ENCODE measurements at places on chromosomes 1 and 21.

GRCh38 chr1:37596182-37596667 is 488 bp upstream of the GNL2 start:
- no peak for DNase-seq

- no peak for DNase-seq
Measured at GRCh38 chr21:36608041-36608896, 90.6 kb upstream of the SIM2 start.

GRCh38 chr1:212260557-212261355 is 24.5 kb upstream of the PPP2R5A start:
- no peak for DNase-seq

GRCh38 chr1:62384276-62385005 is 52.4 kb upstream of the USP1 start:
- no peak for DNase-seq

DNA sequence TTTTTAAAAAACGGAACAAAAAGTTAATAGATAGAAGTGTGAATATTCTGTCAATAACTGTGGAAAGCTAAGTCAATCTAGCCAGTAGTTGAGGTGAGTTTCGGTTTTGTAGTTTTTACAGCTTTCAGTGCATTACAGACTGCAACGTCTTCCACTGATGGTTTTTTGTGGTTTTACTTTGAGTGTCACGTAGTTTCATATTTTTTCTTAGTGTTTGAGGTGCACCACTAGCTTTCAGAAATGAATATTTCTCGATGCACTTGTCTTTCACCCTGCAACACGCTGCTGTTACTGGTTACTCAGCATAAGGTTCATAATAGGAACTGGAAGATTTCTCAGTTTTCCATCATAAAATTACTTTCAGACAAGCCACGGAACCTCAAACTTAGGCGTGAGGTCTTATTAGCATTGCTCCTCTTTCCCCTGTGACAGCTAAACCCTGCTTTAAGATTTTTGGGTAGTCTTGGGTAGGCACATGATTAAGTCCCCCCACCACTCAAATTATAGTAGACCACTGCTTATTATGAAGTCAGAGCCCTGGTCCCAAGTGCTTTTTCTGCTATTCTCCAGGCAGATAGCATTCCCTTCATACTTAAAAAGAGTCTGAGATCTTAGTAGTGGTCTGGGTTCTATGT is 1412.7 kb downstream of the KCNT2 start:
- no peak for DNase-seq

DNA sequence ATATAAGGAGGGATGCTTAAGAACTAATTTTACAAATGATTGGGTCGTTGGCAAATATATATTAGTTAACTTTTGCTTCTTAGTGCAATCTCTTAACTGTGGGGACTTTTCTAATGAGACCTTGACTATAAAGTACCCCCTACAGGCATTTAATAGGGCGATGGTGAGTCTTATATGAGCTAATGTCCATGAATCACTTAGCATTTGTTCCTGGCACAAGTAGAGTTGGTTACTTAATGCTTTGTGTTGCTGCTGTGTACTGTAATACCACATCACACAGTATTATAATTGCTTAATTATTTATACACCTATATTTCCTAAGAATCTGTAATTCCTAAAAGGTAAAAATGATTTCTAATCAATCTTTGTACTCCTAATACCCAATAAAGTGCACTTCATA is 25.3 kb upstream of the TMCO1 start:
- no peak for DNase-seq

- DNase-seq, result no peak
Measured at GRCh38 chr1:242205622-242206489, 207.0 kb upstream of the MAP1LC3C start.

- DNase-seq, result peak; percentile 2
Measured at GRCh38 chr1:32393832-32394140, 455 bp downstream of the BSDC1 start.

DNA sequence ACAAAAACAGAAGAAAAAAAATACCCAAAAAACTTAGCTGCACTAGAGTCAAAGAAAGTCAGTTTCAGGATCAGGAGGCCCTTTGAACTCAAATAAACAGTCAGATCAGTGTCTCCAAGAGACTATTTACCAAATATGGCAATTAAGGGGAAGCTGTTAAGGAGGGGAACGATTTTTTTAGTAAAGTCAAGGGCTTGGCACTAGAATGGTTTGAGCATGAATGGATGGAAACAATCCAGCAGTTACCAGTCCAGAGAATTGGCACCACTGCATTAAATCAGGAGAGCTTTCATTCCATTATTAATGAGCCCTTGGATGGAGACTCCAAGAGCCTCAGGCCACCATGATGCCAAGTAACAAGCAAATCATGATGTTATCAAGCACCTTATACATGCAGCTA is 7.2 kb downstream of the TRAPPC3 start:
- no peak for DNase-seq

- no peak for DNase-seq
Measured at GRCh38 chr1:26373789-26374188, 1.2 kb upstream of the ZNF683 start.

DNA sequence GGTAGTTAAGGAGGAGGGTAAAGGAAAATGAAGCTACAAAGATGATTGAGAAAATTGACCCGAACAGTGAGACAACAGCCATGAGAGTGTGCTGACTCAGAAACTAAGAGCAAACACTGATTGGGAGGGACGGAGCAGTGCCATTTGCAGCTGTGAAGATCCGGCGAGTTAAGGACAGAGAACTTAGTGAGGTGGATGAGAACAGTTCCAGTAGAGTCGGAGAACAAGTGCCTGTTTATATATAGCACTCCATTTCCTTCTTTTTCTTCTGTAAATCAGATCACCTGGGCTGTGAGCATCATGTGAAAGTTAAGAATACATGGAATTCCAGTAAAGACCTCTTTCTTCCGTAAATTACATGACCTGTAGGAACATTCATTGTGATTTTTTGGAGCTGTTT is 145.7 kb downstream of the KCNK2 start:
- no peak for DNase-seq

DNA sequence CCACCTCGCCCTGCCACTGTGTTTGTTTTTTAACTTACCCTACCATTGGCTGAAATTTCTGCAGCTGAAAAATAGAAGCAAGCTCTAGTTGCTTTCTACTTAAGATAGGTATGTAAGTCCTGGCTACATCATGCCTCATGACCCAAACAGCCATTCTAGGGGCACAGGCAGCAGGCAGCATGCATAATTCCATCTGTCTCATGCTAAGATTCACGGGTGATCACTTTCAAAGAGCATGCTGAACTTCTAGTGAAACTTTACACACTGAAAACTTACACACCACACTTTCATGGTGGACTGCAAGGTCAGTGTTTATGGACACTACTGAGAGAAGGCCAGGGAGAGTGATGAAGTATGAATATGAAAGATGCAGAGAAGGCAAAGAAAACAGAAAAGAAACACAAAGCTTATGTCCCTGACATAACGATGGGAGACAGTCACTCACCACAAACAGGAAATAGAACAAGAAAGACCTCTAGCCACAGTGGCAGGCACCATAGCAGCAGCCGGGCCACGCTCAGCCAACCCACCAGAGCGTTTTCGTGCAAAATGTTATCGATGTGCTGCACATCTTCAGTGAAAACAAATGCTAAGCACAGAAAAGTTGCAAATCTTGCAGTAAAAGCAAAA is 102.3 kb upstream of the TIAM1 start:
- peak; percentile 18 for DNase-seq

- DNase-seq, result no peak
Measured at GRCh38 chr1:39678889-39679288, 7.0 kb upstream of the NT5C1A start.

- DNase-seq, result no peak
Measured at GRCh38 chr1:53305650-53306049, 22.2 kb downstream of the LRP8 start.

DNA sequence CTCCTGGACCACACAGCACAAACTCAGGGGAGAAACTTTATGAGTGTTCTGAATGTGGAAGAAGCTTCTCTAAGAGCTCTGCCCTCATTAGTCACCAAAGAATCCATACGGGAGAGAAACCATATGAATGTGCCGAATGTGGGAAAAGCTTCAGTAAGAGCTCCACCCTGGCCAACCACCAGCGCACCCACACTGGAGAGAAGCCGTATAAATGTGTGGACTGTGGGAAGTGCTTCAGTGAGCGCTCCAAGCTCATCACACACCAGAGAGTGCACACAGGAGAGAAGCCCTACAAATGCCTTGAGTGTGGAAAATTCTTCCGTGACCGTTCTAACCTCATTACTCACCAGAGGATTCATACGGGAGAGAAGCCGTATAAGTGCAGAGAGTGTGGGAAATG is 22.5 kb downstream of the ZSCAN20 start:
- no peak for DNase-seq

- no peak for DNase-seq
Measured at GRCh38 chr1:117250061-117250606, 39.4 kb upstream of the VTCN1 start.

DNA sequence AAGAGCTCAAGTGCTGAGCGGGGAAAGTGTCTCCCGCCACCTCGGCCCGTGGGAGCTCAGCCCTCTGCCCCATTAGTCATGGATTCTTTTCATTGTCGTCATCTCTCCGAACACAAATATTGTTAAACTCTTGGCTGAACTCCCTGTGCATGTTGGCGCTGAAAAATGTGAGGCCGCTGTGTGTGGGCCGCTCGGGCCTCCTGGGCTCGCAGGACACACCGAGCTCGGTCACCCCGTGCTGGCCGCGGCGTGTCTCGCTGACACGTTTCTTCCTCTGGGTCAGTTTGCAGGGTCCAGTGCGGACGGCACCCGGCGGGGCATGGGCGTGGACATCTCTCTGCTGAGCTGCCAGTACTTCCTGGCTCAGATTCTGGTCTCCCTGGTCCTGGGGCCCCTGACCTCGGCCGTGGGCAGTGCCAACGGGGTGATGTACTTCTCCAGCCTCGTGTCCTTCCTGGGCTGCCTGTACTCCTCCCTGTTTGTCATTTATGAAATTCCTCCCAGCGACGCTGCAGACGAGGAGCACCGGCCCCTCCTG is 25.6 kb downstream of the SLC45A1 start:
- no peak for DNase-seq

GRCh38 chr1:165871311-165872067 is 44.1 kb downstream of the UCK2 start:
- peak; percentile 15 for DNase-seq

DNA sequence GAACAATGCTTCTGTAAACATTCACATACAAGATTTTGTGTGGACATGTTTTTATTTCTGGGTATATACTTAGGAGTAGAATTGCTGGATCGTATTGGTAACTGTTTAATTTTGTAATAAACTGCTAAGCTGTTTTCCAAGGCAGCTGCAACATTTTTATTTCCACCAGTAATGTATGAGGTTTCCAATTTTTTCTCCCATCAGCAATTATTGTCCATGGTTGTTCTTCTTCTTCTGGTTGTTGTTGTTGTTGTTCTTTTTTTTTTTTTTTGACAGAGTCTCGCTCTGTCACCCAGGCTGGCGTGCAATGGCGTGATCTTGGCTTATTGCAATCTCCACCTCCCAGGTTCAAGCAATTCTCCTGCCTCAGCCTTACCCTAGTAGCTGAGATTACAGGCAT is 26.9 kb downstream of the ZYG11B start:
- no peak for DNase-seq

- DNase-seq, result no peak
Measured at GRCh38 chr1:184888505-184888904, 85.8 kb downstream of the NIBAN1 start.

- no peak for DNase-seq
Measured at GRCh38 chr1:9417695-9418094, 121.6 kb upstream of the SLC25A33 start.

- no peak for DNase-seq
Measured at GRCh38 chr1:58926152-58926551, 142.3 kb upstream of the JUN start.

DNA sequence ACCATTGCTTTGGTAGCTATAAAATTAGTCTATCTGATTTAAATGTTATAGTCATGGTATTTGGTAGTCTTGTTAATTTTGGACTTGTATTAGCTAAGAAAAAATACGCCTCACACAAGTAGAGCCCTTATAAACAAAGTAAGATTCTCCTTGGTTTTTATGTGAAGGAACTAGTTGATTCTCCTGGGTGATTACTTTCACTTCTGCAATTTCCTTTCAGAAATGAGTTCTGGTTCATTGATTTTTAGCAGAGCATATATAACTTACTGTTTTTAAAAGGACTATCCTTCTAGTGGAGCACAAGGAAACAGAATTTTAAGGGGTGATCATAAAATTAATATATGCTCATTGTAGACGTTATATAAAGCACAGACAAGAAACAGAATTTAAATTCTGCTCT is 120.1 kb downstream of the BACH1 start:
- DNase-seq, result no peak

DNA sequence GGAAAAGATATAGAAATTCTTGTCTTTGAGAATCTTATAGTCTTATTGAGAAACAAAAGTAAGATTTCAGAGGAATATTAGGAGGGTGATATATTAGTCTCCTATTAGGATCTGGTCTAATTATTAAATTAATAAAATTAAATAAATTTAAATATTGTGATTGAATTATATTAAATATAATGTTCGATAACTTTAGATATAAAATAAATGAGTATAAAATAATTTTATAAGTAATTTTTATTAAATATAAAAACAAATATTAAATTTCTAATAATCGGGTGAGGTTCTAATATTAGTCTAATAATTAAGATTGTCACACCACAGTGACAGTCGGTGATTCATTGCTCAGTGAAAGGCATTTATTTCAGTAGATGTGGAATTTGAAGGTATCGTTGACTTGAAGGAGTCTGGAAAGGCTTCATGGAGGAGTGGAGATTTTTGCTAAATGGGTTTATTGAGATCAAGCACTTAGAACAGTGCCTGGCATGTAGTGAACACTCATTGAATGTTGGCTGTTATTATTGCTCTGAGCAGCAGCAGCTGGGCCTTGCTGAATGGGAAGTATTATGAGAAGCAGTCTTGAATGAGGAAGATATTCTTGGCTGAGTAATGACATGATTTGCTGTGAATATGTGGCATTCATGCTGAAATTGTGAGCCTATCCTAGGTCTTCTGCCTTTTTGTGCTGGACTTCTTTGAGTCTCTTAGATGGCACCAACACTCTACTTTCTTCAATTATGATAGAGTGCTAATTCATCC is 74.6 kb downstream of the USP25 start:
- no peak for DNase-seq

DNA sequence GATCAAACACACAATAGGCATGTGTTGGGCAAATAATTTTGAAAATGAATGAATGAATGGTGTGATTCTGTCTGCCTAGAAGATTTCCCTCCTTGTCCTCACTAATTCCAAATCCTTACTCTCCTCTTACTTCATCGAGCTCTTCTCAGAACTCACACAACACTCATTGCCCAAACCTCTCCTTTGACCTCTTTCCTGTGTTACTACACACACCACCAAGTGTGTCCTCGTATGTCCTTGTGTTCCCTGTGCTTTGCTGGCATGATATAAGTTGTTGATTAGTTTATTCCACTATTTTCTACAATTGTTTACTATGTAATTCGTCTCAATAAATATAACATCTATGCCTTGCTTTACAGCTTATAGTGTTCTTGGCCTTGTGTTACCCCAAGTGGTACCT is 41.4 kb upstream of the GALNT2 start:
- no peak for DNase-seq

DNA sequence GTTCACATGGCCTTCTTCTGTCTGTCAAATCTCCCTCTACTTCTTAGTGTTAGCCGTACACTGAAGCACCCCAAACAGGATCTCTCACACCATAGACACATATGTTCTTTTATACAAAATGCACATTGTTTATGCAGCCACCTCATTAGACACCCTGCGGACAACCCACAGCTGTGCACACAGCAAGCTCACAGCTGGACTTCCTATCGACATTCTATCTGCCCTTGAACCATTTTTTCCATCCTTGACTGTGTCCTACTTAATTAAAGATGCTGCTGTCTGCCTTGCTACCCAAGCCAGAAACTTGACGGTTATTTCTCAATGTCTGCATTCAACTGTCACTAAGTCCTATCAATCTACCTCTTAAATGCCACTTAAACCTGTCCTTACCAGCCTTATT is 3.2 kb upstream of the ZBTB21 start:
- DNase-seq, result no peak

All from stimulated activated CD8-positive, alpha-beta memory T cell treated with anti-CD3 and anti-CD28 coated beads, Interleukin-7, amount 100 ng/mL, for 1 hour (primary cell).